ENCODE measurements at places on chromosomes 2 and 18. TPM values are rescaled to one million over a fixed set of nuclear protein-coding genes. Genes with fewer than 3 reads are reported as not detected.

DNA sequence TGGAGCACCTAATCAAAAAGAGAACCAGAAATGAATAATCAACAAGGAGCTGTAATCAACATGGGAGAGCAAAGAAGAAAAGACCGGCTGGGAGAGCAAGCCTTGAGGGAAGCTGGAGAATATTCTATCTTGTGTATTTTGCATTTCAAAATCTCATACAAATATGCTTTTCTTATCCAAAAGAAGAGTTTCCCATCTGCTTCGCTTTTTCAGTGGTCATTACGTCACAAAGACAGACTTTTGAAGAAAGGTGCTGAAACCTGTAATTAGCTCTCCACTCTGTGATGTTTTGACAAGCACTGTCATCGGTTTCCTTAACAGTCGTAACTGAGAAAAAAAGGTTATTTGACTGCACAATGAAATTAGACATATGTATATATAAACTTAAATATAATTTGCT, 139.1 kb upstream of the TACR1 start:
- DNase-seq, result no peak

- DNase-seq, result no peak
These were observed 590.9 kb upstream of the ZEB2 start for GRCh38 chr2:145110668-145111356.

- no peak for DNase-seq
These were observed 106.3 kb downstream of the TTN start for GRCh38 chr2:178700922-178701342.

GRCh38 chr2:211455216-211455841, 898.9 kb downstream of the CPS1 start:
- DNase-seq, result no peak

DNA sequence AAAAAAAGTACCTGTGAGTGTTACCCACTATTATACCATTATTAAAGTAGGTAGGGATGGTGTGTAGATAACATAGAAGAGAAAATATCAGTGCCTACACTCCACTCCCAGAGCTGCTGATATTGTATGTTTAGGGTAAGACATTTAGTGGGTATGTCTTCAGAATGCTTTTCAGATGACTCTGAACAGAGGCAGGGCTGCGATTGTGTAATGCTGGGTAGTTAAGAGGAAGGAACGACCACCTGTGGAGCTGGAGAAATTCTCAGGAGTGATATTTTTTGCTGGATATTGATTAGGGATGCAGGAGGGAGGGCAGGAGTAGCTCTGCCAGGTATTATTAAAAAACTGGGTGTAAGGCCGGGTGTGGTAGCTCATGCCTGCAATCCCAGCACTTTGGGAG, 2.8 kb downstream of the CNOT11 start:
- no peak for DNase-seq

DNA sequence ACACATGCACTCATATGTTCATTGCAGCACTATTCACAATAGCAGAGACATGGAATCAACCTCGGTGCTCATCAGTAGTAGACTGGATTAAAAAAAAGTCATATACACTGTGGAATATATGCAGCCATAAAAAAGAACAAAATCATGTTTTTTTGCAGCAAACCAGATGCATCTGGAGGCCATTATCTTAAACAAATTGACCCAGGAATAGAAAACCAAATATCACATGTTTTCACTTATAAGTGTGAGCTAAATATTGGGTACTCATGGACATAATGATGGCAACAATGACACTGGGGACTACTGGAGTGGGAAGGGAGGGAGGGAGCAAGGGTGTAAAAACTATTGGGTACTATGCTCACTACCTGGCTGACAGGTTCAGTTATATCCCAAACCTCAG, 792.6 kb downstream of the EPHA4 start:
- no peak for DNase-seq

- no peak for DNase-seq
These were observed 554.0 kb downstream of the RIT2 start for GRCh38 chr18:42561521-42561920.

Gene PDE6D
- 27.8 TPM for polyA plus RNA-seq

All from left renal cortex interstitium (tissue), 4 donors.